ENCODE measurements at places on chromosomes 2 and 18. TPM values are rescaled to one million over a fixed set of nuclear protein-coding genes. Genes with fewer than 3 reads are reported as not detected.

Gene MROH2A
- not detected for total RNA-seq

- peak; percentile 52 for DNase-seq
Observed at GRCh38 chr2:170369894-170370293, 191.9 kb downstream of the MYO3B start.

GRCh38 chr2:128162266-128162665 lies 71.3 kb downstream of the UGGT1 start:
- DNase-seq, result peak; percentile 48

DNA sequence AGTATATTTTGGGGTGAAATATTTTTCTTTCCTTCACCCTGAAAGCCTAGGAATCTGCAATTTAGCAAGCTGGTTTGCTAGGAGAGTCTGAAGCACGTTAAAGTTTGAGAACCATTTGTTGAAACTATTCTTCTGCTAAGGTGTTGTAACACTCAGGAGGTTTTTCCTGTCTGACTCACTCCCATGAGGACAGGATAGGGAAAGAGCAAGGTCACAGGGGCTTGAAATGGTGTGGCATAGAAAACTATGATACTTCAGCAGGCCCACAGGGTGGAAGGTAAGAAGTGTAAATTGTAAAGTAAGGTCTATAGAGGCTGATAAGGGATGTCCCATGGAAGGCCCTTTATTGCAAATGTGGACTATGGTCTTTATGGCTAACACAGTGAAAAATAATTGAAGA lies 177.7 kb upstream of the ZC3H15 start:
- peak; percentile 30 for DNase-seq

- DNase-seq, result no peak
Observed at GRCh38 chr2:62556086-62556485, 50.1 kb upstream of the TMEM17 start.

- DNase-seq, result no peak
Observed at GRCh38 chr2:9494081-9494480, 19.7 kb downstream of the IAH1 start.
